ENCODE measurements at places on chromosomes 2 and 18. TPM values are rescaled to one million over a fixed set of nuclear protein-coding genes. Genes with fewer than 3 reads are reported as not detected.

- no peak for DNase-seq
- no peaks in the 10 kb centered on the region for H3K36me3 ChIP-seq
- H3K4me3 ChIP-seq: no peak overlapping the region
- H3K4me1 ChIP-seq: no peaks in the 10 kb centered on the region
These were observed 798.5 kb downstream of the TRIB2 start for GRCh38 chr2:13515254-13515653.

The ARHGAP28 gene
- not detected for total RNA-seq

DNA sequence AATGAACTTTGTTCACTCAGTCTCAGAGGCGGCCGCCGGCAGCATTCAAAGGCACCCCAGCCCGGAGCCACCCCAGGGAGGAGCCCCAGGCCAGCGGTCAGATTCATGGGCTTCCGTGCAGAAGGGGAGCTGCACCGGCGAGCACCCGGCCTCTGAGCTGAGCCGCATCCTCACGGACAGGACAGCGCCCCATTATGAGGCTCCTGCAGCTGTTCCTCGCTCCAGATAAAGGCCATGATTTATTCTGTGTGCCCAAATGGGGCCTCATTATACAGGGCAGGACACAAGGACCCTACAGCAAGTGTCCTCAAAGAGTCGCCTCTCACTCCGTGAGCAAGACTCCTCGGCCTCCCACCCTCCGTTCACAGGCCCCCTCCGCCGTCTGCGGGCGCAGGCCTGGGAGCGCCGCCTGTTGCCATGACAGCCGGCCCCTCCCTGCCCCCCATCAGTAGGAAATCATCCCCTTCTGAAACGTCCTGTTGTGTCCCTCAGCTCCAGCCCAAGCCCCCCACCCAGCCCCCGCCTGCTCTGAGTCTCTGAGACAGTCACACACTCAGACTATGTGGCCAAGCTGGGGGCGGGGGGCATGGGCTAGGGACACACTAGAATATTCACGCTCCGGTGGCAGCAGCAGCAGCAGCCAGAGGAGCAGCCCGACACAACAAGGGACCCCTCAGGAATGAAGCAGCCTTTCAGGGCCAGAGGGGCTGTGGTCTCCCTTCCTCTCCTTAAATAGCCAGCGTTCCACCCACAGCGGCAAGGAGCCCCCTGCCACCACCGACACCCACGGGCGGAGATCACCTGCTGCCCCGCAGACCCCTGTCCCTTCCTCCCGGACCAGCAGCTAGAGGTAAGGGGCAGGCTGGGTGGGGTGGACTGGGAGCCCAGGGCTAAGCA, at the start of gene GPR17:
Gene GPR17 (plus strand): TSS at position 759 of the 897 bp plus-strand sequence. CDS start 4,583 bp downstream, outside the sequence.
- no peak within 1 kb of the TSS for H3K27ac ChIP-seq
- peaks cover 25% of the 10 kb centered on the region for H3K4me1 ChIP-seq
- DNase-seq: no peak
- no peaks in the 10 kb centered on the region for H3K27me3 ChIP-seq
- no peak within 1 kb of the TSS for H3K4me3 ChIP-seq

The UGT1A3 gene
- total RNA-seq: not detected

- no peaks in the 10 kb centered on the region for H3K36me3 ChIP-seq
- DNase-seq: no peak
- H3K27ac ChIP-seq: no peak overlapping the region
- peaks cover 3% of the 10 kb centered on the region for H3K27me3 ChIP-seq
- H3K4me3 ChIP-seq: no peak overlapping the region
- H3K4me1 ChIP-seq: no peaks in the 10 kb centered on the region
These were observed 199.2 kb upstream of the NRP2 start for GRCh38 chr2:205483095-205483494.

GRCh38 chr2:54522624-54523281, 66.6 kb downstream of the SPTBN1 start:
- H3K4me3 ChIP-seq: no peak overlapping the region
- H3K4me1 ChIP-seq: no peaks in the 10 kb centered on the region
- H3K27me3 ChIP-seq: no peaks in the 10 kb centered on the region
- peak; percentile 84 for DNase-seq

The DES gene
- total RNA-seq: not detected

The LRRC30 gene
- not detected for total RNA-seq

The TET3 gene
- 44.3 TPM for total RNA-seq

The ITGA4 gene
- total RNA-seq: 169 TPM

The COL3A1 gene
- not detected for total RNA-seq

The PDE11A gene
- 0.25 TPM for total RNA-seq

The RAD51AP2 gene
- not detected for total RNA-seq

Measured in B cell (primary cell).